ENCODE measurements at places on chromosomes 2 and 18. TPM values are rescaled to one million over a fixed set of nuclear protein-coding genes. Genes with fewer than 3 reads are reported as not detected.

Gene MPP4
- total RNA-seq, result 7.6 TPM

- peak; percentile 7 for DNase-seq
These were observed 326.2 kb upstream of the SOX11 start for GRCh38 chr2:5365871-5366461.

- DNase-seq, result no peak
These were observed 387.6 kb upstream of the TNP1 start for GRCh38 chr2:217247476-217247875.

Gene EVA1A
- total RNA-seq, result 59.7 TPM

GRCh38 chr18:11909061-11909455 is 941 bp upstream of the MPPE1 start:
- no peak for DNase-seq

- no peak for DNase-seq
These were observed 199.2 kb upstream of the SLC39A10 start for GRCh38 chr2:195457873-195458272.

DNA sequence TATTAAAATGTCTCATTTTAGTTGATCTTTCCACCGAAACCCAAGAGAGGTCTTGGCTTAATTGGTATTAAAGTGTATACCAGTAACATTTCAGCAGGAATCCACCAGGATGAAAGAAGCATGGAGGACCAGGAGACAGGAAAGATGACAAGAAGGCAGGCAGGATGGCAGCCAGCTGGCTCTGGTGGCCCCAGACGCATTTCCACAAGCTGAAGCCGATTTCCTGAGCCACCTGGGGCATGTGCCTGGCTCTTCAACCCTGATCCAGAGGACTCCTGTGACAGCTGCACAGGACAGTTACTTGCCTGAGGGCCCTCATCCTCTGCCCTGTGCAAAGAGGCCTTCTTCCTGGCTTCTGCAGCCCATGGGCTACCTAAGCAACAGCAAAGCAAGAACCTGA is 56.9 kb upstream of the NFU1 start:
- no peak for DNase-seq

DNA sequence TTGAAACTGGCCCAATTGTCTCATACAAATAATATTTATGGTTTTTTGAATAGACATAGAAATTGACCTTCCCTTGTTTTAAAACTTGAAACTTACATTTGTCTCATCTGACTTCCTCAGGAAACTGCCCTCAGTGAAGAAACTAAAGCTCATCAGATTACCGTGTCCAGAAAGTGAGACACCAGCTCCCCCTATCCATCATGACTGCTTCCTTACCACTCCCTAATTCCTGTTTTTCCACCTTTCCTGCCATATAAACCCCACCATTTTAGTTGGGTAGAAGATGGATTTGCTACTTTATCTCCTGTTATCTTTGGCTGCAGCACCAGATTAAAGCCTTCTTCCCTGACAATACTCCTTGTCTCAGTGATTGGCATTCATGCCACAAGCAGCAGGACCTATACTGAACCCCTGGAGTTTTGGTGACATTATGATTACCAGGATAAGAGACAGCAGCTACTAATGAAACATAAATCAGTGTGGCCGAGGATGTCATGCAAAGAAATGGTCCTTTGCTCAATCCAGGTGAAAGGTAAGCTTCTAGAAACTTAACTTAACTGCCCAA is 1627.6 kb upstream of the ZEB2 start:
- no peak for DNase-seq

GRCh38 chr2:29260142-29260772 is 145.0 kb downstream of the CLIP4 start:
- peak; percentile 80 for DNase-seq

Gene AGXT
- total RNA-seq, result not detected

Gene PER2
- total RNA-seq, result 3.8 TPM

DNA sequence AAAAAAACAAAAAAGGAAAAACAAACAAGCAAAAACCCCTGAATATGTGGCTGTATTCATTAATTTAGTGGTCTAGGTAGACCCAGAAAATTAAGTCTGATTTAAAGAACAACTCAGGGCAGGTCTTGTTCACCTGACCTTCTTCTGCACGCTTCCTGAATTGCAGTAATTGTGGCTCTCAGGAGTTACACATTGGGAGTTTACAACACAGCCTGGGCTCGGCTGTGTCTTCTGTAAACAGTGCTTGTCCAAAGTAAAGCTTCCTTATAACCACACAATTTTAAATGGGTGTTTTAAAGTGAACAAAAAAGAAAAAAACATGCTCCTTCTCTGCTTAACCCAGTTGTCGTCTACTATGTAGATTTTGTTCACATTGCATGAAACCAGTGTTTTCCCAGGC is 8.3 kb upstream of the MTIF2 start:
- DNase-seq, result no peak

GRCh38 chr2:41774011-41774605 is 273.7 kb upstream of the PKDCC start:
- no peak for DNase-seq

- no peak for DNase-seq
These were observed 87.7 kb downstream of the SPTBN1 start for GRCh38 chr2:54543733-54544396.

Gene KCNS3
- 2.4 TPM for total RNA-seq

Gene GDF7
- total RNA-seq, result 1.1 TPM

DNA sequence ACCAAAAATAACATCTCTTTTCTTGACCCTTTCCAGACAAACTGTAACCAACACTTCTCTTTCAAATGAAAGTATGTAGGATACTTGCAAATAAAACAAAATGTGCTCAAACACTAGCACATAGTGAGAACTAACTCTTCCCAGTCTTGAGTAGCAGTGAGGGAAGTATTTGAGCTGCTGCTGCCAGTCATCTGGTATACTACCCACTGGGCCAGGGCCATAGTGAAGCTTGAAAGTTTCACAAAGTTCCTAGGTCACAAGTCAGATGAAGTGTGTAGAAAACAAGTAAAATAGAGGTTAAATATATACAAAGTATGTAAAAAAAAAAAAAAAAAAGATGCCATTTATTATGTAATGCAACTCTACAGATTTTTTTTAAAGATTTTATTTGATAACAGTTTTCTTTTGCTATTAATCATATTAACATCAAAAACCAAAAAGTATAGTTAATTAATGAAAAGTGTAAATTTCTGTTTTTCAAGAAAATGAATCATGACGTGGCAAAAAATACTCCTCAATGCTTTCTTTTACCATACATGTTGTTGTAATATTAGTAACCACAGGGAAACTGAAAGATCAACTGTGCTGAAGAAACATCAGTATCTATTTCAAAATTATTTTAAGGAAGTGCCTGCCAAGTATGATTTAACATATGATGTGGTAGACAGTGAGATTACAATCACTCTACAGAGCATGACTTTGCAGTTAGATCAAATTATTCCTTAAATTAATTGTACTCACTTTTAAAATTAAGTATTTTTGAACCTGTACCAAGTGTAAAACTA is 21.6 kb upstream of the TRIB2 start:
- DNase-seq, result no peak

DNA sequence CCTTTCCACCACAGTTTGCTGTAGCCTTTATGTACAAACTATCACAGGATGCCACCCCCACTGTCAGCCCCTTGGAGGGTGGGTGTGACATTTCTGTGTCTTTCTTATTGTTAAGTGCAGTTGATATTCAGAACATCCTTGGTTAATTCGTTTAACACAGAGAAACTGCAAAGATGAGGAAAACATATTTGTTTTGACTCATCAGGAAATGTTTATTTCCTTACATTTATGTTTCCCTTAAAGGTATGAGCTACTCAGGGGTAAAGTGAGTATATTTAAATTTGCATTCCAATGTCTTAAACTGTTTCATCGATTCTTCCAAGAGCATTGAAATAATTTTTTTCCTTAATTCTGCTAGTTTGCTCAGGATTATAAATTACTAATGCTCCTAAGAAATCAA is 243.4 kb downstream of the RDH14 start:
- peak; percentile 43 for DNase-seq

DNA sequence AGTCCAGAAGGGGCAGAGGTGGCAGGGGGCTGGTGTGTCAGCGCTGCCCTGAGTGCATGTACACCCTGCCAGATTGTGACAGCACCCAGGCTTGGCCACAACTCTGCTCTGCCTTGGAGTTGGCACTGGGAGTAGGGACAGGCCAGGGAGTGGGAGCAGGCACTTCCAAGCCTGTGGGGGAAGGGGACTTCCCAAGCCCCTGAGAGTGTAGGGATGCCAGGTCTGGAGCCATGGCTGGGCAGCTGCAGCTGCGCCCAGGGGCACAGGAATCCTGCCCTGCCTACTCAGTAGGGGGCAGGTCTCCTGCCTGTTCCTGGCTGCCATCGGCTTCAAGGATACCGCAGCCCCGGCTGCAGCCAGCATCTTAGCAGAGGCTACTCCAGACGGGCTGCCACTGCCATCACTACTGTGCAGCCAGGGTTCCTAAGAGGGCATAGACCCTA is 109.4 kb downstream of the CALCRL start:
- DNase-seq, result peak; percentile 51

DNA sequence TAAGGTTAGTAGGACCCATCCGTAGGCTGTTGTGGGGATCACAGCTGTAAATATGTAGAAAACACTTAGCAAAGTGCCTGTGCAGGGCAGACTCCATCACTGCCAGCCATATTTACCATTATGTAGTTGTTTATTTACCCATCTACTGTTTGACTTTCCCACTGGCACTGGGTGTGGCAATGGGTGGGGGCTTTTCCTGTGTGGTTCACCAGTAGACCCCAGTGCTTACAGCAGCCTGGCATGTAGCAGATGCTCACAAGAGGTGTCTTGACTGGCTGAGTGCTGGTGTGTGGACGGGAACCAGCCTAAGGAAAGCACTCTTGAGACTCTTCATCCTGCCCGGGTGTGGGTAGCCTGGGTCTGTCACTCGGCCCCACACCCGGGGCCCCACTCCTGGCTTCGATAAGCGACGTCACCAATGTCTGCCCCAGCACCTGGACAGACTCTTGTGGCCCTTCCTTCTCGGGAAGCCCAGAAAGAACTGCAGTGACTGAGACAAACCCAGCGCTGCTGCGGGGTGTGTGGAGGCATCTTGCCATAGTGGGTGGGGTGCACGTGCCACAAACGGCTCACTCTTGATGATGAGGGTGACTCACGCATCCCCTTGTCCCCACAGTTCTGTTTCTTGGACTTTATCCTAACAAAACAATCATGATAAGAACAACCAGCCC is 78.3 kb downstream of the HDAC4 start:
- peak; percentile 64 for DNase-seq

Gene MC2R
- not detected for total RNA-seq

DNA sequence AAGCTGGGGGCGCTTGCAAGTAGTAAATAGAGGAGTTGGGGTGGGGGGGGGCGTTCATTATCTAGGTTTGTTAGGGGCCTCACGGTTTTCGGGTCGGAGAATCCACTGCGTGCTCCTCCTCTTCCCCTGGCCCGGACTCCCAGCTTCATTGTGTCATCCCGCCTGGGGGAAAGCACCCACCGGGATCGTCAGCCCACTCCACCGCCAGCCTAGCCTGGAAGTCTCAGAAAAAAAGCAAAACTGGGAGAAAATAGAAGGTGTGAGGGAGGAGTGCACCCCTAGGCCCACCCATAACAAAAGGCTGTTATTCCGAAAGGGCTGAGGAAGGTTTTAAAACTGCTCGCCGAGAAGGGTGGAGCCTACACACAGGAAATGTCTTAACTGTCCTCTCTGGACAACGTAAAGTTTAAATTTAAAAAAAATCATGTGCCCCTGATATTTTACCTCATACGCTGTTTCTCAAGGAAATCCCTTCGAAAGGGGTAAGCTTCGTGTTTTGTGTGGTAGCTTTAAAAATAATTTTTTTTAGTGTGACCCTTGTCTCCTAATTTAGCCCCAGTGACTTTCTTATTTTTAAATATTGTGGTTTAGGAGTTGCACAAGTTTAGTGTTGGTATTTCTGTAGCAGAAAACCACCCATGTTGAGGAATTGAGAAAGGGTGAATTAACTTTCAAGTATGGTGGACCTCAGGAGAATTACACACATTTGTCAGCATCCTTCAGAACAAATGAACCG is 104.2 kb downstream of the SPTBN1 start:
- DNase-seq, result peak; percentile 52

Gene ADAM17
- 52.9 TPM for total RNA-seq

- DNase-seq, result no peak
These were observed 396.0 kb upstream of the ATP5MC3 start for GRCh38 chr2:175577368-175577970.

Gene MRPL33
- total RNA-seq, result 97.4 TPM

DNA sequence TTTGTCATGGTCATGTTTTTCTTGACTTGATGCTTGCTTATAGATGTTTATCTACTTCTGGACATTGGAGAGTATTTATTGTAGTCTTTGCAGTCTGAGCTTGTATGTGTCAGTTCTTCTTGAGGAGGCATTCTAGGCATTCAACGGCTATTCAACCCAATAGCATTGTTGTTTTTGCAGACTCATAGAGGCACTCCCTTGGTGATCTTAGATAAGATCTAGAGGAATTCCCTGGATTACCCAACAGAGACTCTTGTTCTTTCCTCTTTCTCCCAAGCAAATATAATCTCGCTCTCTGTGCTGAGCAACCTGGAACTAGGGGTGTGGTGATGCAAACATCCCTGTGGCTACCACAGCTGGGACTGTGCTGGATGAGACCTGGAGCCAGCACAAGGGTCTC is 40.4 kb downstream of the SYT4 start:
- no peak for DNase-seq

DNA sequence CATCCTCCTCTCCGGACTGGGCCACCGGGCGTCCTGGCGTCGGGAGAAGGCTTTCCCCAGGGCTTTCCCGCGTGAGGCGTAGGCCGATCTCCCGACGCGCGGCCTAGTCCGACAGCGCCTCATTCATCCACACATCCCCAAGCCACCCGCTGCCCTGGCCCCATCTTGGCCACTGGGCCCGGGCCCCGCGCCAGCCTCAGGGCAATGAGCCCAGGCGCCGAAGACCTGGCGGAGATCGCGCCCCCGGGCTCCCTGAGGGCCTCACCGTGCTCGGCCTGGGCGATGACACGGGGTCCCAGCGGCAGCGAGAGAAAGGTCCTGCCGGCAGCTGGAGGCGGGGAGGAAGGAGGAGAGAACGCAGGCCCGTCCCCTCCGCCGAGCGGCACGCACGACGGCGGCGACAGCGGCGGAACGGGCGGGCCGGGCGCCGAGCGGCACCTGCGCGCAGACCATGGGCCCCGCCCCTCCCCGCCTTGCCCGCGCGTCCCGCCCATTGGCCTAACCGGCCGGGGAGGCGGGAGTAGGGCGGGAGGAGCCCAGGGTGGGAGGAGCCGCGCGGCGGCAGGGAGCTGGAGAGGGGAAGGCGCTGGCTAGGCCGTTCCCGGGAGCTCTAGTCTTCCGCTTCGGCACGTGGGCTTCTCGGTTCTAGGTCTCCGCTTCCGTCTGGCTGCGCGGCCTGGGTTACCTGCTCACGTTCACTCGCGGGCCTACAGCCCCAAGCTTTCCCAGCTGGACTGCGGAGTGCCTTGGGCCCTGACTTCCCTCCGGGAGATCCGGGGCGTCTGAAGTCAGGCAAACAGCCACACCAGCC is at the start of gene OLA1:
TSS of gene OLA1 (minus strand) at position 346 of the 811 bp plus-strand sequence. CDS start 1,717 bp downstream, outside the sequence.
- DNase-seq, result peak; percentile 94

- DNase-seq, result no peak
These were observed 463.1 kb upstream of the HS6ST1 start for GRCh38 chr2:128781585-128782385.

GRCh38 chr2:177172034-177172880 is 40.3 kb upstream of the HNRNPA3 start:
- DNase-seq, result peak; percentile 52

GRCh38 chr2:150147889-150148683 is 339.4 kb downstream of the RND3 start:
- no peak for DNase-seq
